ENCODE measurements at places on chromosomes 2 and 18.
A peak's percentile ranks its signal among the peaks of the same experiment; 100 is the strongest.

DNA sequence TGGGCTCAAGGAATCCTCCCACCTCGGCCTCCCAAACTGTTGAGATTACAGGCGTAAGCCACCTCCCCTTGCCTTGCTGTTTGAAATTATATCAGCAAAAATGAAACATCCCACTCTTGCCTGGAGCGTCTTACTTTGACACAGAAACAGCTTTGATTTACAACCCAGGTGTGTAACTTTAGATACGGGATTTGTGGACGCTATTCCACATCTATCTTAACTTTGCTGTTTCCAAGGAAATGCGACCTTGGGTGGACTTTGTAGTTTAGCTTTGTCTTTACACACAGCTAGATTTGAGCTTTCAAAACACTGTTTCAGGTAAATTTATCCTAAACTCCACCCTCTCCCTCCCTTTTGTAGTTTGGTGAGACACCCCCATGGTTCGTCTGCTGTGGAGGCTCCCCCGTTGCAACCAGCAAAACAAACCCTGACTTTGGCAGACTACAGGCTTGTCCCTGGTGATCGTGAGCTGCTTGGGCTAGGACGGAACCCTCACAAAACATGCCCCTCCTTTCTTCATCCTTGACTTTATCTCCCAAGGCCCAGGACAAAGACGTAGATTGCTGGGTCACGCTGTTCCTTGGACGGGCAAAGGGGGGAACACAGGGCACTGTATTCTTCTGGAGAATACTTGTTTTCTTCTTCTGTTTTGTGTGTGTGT is 5.5 kb upstream of the MSH6 start:
- no peak for DNase-seq

- no peak for DNase-seq
Observed at GRCh38 chr2:150528861-150529801, 41.7 kb upstream of the RND3 start.

- no peak for DNase-seq
Observed at GRCh38 chr2:147460155-147460554, 384.7 kb upstream of the ACVR2A start.

GRCh38 chr2:242035858-242036652 is 166.5 kb downstream of the RTP5 start:
- DNase-seq, result no peak

- no peak for DNase-seq
Observed at GRCh38 chr2:74515981-74516633, 1.9 kb downstream of the TLX2 start.

DNA sequence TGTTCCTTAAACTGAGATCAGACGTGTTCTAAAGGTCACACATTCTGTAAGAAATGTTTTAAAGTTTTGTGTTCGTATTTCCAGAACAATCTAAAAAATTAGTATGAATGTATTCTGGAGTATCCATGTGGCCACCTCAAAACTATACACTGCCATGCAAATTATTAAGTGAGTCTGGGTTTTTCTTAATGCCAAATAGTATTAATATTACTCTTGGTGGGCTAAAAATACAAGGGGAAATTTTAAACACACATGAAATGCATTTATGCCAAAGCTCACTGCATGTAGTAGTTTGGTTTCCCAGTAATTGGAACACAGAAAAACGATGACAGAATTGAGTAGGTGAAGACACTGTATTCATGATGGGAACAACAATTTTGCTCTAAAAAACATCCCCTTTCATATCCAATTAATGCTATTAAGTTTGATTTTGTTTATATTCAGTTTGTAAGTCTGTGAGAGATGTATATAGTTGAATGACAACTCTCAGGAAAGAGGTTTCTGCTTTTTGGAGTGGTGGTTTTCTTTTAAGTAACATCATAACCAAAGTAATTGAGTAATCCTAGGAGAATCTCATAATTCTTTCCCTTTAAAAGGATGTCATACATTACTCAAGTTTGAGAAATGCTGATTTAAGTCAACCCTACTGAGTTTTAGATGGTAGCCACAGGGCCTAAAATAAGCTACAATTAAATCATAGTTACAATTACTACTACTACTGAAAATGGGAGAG is 75.7 kb upstream of the CDCA7 start:
- no peak for DNase-seq

GRCh38 chr2:146602383-146602782 is 1242.4 kb upstream of the ACVR2A start:
- DNase-seq, result no peak

GRCh38 chr2:20453087-20453486 is 6.2 kb downstream of the RHOB start:
- no peak for DNase-seq

- DNase-seq, result peak; percentile 13
Observed at GRCh38 chr2:210503001-210503623, 26.6 kb upstream of the LANCL1 start.

DNA sequence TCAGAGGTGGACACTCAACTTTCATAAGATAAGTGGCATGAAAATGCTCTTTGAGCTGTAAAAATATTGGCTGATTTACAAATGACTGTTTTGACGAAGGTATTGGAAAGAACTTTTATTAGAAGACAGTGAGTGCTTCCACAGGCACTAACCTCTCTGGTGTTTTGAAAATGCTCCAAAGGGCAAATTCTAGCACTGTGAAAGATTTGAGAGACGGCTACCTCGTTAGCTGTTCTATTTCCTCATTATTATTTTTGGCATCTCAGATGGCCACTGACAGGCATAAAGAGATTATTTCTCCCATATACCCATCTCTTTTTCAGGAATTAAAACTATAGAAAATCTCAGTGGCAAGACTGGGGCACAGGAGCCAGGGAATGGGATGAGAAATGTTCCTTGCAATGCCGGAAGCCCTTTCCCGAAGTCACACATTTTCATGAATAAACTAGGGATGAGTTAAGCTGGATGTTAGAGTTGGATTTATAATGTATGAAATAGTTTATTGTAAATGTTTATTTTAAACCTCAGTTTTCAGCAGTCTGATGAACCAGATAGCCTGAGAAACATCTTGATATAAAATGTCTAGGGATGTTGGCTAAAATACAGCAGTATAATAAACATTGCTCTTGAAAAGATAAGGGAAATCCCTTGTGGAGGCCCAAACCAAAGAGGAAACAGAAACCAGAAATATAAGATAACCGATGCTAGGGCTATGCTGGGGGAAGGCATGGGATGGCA is 175.7 kb downstream of the ASB1 start:
- no peak for DNase-seq

GRCh38 chr18:23541349-23542093 is 38.2 kb downstream of the RMC1 start:
- no peak for DNase-seq

DNA sequence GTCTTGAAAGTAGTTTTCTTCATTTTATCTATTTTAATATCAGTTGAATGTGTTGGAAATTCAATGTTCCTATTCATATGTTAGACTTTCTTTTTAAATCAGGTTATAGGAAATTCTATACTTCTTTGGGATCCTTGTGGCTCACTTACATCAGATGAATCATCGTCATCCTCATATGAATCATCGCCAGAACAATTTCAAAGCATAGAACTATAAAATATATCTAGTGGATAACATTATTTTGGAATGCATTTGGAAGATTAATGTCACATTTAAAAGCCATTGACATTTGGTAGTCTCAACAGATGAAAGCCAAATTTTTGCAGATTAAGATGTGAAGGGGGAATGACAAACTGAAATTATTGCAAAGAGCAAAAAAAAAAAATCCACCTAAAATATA is 94.1 kb downstream of the FAM161A start:
- no peak for DNase-seq

DNA sequence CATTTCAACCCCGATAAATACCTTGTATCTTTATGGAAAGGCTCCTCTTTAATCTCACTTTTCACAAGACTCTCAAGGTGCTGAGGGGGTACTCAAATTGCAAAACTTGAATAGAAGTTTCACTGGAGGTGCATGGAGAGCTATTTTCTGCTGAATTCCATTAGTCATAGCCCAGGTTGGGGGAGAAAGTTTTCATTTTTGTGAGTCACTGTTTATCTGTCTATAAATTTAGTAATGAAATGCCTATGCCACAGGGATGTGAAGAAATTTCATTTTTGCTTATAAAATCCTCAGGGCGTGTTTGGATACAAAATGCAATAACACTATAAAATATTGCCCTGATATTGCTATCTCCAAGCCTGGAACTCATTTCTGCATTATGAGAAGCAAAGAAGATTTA is 346.3 kb downstream of the LRATD1 start:
- DNase-seq, result no peak

DNA sequence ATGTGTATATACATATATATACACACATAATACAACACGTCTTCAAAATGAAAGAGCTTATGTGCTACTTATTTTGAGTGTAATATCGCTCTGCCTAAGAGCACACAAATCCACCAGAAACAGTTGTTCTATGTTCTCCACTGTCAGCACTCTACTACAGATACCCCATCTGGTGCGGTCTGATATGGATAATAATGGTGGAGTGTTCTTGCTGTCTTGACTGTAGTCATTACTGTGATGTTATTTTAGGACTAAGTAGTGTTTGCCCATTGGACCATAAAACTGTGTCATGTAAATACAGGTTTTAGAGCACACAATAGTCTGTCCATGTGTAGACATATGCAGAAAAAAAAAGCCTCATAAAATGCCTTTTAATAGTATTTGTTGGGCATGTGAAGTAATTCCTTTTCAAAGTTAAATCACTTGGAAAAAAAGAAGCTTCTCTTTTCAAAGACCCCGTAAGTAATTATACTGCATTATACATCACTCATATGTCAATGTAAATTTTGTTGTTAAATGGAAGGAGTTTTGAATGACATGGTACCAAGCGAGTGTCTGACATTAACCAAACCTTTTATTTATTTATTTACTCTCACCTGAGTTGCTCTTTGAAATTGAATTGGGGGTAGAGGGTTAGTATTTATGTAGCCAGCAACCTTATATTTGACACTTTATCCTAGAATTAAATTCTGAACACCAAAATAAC is 1249.2 kb upstream of the ZEB2 start:
- DNase-seq, result no peak
